ENCODE measurements at places on chromosomes 3 and 15.

DNA sequence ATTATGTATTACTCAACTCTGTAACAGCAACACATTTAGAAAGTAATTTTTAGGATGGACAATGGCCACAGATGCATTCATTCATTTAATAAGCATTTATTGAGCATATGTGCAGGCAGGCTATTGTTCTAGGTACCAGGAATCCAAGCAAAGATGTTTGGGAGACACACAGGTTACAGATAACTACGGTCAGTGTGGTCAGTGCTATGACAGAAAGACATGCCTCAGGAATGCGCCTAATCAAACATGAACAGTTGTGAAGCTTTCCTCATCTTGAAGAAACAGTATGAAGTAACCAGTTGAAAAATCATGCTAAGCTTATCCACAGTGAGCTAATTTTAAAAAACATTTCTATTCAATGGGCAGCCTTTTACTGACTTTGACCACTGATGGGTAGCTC, 155.4 kb upstream of the CCDC54 start:
- DNase-seq = no peak

DNA sequence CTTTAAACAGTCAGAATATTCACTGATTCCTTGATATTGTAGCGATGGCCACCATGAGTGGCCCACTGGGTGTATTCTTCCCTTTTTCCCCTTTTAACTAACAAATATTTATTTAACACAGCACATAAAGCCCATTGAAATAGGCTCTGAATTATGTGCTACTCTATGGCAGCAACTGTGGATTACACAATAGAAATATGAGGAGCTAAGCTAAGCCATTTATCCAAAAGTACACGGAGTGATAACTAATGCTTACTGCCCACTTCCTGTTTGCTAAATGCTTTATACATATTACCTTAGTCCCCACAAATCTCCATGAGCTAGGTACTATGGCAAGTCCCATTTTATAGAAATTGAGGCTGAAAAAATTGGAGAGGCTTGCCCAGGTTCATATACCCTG, 17.9 kb downstream of the ILDR1 start:
- DNase-seq = no peak

DNA sequence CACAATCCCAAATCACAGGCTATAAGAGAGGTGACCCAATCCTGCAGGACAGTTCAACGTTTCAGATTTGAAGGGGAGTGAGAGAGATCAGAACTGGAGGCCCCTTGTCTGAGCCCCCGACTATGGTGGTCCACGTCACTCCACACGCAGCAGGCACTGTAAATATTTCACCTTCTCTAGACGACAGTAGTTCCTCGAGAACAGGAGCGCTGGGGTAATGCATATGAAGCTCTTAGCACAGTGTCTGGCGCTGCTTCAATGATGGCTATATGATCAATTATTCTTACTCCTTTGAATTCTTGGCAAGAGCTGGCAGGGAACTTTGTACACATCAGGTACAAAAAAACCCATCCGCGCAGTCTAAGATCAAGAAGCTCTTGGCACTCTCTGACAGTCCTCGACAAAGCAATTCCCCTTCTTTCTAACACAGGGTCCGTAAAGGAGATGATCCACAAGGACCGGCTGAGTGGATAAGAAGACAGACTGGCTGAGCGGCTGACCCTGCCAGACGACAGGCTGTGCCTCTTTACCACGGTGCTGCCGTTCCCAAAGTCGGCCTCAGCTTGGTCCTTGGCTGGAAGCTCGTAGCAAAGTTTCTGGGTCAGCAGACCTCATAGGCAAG, 522 bp upstream of the NRROS start:
- DNase-seq = no peak

DNA sequence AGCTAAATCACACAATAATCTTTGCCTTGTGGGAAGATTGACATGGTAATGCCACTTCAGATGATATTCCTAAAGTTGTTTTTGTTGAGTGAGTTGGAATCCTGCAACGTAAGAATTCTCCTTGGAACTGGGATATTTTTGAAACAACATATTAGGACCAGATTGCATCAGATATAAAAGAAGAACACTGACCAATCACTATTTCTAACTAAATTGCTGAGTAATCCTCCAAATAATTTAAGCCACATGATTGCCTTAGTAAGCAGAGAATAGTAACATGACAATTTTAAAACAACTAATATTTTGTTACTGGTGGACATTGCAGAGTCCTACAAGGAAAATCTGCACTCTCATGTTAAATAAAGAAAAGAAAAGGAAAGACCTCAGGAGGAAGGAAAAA, 353.9 kb upstream of the LMCD1 start:
- DNase-seq = no peak

DNA sequence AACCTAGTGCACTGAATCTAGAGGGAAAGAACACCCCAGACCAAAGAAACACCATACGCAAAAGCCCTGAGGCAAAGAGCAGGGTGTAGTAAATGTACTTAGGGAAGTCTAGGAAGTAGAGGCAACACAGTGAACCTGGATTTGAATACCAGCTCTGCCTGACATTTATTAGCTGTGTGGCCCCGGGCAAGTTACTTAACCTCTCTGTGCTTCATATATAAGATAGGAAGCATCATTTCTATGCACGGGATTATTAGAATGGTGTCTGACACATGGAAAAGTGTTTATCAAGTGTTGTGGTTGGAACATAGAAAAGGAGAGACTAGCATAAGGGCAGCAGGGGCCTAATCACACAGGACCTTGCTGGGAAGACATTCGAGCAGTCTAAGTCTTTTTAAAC, 132.2 kb downstream of the ERC2 start:
- DNase-seq = no peak

- no peak for DNase-seq
These were observed 443.2 kb upstream of the TBL1XR1 start for GRCh38 chr3:177640319-177640965.

DNA sequence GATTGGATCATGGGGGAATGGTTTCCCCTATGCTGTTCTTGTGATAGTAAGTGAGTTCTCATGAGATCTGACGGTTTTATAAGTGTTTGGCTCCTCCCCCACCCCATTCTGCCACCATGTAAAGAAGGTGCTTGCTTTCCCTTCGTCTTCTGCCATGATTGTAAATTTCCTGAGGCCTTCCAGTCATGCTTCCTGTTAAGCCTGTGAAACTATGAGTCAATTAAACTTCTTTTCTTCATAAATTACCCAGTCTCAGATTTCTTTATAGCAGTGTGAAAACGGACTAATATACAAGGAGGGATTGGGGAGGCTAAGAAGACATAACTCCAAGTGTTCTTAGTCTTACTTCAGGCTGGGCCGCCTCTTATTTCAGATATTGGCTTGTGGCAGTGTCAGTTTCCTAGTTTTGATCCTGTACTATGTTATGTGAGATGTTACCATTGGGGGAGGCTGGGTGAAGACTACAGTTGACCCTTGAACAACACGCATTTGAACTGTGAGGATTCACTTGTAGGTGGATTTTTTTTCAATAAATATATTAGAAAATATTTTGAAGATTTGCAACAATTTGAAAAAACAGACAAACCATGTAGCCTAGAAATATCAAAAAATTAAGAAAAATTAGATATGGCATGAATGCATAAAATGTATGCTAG, 44.9 kb downstream of the NMD3 start:
- DNase-seq = no peak

- no peak for DNase-seq
These were observed 300.6 kb downstream of the MECOM start for GRCh38 chr3:169362868-169363267.

DNA sequence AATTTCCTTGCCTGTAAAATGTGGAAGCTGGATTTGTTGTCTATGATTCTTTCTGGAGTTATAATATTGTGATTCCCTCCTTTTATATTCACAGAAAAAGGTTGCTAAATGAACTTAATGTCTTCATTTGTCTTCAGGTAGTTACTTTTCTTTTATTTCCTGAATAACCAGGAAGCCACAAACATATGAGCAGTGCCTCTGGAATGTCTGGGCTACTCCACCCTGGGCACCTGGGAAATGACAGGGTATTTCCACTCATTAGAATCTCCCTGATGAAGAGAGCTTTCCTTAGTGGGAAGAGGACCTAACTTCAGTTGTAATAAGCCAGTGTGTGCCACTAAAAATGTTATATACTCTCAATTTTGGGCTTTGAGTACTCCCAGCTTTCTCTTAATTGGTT, 3.8 kb upstream of the SLMAP start:
- peak; percentile 69 for DNase-seq

DNA sequence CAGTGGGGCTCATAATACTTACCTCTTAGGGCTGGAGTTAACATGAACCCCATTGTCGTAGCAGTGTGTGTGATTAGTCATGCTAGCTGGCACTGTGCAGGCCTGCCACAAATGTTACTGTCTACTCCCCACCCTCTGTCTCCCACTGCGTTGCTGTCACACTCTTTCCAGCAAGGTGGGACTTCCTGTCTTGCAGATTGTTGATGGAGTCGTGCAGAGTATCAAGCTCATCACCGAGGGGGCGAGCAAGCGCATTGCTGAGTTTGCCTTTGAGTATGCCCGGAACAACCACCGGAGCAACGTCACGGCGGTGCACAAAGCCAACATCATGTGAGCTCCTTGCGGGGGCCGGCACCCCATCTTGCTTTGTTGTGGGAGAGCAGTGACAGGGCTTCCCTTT, 12.9 kb downstream of the IDH3A start:
- no peak for DNase-seq

GRCh38 chr15:98968576-98968975, 39.0 kb downstream of the PGPEP1L start:
- DNase-seq = no peak

- no peak for DNase-seq
These were observed 39.6 kb downstream of the RAB11A start for GRCh38 chr15:65908876-65909275.

Data from keratinocyte (primary cell).